ENCODE measurements at places on chromosomes 1 and 21.

DNA sequence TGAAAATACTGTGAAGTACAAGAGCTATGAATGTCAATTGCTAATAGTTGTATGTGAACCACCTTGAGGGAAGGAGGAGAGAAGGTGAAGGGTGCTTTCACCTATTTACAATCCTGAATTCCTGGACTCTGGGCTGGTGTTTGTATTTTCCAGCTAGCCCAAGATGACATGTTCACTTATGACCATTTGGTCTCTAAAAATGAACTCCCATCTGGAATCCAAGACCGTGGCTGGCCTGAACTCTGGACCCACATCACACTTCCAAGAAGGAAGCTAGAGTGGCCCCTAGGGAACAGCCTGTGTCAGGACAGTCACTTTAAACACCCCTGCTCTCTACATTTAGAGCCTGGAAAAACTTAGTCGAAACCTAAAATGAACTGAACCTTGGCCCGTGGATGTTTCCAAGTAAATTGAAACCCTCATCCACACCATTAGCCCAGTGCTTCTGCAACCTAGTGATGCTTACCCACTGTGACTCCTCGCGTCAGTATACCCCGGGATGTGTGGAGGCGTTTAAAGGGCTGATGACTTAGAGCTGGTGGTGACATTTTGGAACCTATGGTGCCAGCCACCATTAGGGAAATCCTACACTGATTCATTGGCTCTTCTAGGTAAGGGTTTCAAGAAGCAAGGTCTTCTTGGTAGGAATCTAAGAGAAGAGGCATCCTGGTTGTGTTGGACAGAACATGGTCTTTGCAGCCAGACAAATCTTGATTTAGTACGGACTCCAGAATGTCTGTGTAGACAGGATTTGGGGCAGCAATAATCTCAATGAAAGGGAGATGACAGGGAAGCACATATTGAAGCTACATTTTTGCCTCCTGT, 171.5 kb upstream of the IRF2BP2 start:
- no peak for DNase-seq

DNA sequence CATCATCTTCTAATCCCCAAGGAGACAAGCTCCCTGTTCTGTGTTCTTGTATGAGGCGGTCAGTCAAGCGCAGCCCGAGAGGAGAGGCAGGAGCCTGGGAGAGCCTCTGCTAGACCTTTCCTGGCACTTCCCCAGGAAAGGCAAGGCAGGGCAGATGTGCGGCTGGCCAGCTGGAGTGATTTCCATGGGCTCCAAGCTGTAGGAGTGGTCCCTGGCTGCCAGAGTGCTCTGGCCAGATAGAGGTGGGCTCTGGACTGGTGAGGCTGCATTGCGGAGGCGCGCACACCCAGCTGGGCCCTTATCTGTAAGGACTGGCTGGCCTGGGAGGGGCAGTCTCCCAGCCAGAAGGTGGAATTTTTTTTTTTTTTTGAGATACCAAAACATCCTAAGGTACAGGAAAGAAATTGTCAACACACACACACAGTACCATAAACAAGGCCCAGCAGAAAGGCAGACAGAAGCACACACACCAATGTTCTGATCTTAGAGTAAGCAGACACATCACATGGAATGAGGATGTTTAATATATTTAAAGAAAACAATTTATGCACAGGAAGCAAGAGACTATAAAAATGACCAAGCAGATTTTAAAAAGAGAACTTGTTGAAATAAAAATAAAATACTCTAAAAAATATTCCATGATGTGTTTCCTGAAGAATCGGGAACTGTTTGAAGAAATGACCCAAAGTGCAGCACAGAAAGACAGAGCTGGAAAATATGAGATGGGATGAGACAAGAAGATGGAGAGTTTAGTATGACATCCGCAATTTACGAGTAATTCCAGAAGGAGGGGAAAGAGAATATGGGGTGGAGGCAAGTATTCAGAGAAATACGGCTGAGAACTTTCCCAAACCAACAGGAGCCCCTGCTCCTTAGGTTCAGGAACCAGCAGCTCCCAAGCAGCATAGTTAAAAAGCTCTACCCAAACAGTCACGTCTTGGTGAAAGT, 13.4 kb downstream of the IBA57 start:
- no peak for DNase-seq

DNA sequence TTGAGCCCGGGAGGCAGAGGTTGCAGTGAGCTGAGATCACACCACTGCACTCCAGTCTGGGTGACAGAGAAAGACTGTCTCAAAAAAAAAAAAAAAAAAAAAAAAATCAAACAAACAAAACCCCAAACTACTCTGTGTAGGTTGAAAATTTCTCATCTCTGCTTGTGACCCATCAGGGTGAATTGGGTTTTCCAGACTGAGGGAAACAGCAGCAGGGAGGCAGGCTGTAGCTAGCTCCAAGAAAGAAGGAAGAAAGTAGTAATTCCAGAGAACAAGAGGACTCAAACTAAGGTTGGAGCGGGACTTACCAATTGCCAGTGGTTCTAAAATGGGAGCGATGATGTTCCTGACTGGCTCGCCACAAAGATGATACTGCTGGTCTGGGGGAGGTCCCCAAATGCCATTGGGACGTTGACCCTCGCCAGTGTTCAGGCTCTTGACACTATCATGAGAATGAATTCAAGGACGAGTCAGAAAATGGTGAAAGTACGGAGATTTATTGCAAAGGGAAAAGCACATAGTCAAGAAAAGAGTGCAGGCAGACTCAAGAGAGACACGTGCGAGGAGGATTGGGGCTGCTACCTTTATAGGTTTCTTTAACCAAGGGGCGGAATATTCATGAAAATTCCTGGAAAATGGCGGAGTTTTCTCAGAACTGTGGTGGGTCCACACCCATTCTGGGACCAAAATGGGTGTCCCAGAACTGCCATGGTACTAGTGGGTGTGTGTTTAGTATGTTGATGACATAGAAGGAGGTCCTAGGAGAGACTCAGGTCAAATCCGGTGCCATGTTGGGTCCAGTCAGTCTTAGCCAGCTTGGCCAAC, 13.4 kb downstream of the AADACL4 start:
- no peak for DNase-seq

GRCh38 chr21:36470294-36470693, 9.6 kb downstream of the CLDN14 start:
- no peak for DNase-seq

- no peak for DNase-seq
Observed at GRCh38 chr1:7688659-7689058, 82.4 kb upstream of the VAMP3 start.

DNA sequence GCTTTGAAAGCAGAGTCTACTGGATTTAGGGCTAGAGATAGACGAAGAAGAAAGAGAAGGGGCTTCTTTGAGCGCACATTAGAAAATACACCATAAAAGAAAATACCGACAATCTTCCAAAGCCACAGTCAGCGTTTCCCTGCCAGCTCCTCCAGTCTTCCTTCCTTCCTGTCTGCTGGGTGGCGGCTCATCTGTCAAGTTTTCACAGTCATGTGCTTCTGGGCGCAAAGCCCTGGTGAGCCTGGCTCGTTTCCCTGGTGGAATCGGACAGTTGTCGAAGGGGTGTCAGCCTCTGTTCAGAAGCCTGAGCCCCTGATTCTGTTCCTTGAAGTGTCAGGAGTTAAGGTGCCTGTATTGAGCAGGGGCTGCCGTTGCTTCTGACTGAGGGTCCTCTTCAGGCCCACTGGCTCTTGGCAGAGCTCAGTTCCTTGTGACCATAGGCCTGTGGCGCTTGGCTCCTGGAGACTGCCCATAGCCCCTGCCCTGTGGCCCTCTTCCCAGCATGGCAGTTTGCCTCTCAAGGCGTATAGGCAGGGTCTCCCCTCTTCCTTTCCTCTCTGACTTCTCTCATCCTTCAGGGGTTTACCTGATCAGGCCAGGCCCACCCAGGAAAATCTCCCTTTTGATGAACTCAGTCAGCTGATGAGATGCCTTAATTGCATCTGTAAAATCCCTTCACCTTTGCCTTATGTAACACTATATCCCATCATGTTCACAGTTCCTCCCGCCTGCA, 58.6 kb downstream of the ADARB1 start:
- no peak for DNase-seq

DNA sequence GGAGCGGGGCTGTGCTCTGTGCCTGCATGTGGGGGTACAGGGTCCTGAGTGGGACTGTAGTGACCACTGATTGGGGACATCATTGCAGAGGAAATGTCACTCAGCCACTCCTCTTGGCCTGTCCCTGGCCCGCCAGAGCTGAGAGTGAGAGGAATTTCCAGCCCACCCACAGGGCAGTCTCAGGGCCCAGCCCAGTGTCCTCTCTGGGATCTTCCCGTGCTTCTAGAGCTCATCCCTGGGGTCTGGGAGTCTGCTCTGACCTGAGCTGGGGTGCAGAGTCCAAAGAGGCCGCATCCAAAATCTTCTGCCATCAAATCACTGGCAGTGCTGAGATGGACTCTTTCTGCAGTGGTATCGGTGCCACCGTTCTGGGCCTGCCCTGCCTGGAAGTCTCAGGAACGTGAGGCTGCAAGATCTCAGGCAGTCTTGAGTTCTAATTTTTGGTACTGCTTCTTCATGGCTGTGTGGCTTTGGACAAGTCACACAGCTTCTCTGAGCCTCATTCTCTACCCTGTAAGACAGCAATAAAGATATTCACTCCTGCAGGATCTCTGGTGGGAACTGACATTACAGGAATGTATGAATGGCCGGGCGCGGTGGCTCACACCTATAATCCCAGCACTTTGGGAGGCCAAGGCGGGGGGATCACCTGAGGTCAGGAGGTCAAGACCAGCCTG, 100.8 kb upstream of the TARDBP start:
- no peak for DNase-seq

- DNase-seq = no peak
Observed at GRCh38 chr1:93979718-93980319, 70.6 kb upstream of the GCLM start.

DNA sequence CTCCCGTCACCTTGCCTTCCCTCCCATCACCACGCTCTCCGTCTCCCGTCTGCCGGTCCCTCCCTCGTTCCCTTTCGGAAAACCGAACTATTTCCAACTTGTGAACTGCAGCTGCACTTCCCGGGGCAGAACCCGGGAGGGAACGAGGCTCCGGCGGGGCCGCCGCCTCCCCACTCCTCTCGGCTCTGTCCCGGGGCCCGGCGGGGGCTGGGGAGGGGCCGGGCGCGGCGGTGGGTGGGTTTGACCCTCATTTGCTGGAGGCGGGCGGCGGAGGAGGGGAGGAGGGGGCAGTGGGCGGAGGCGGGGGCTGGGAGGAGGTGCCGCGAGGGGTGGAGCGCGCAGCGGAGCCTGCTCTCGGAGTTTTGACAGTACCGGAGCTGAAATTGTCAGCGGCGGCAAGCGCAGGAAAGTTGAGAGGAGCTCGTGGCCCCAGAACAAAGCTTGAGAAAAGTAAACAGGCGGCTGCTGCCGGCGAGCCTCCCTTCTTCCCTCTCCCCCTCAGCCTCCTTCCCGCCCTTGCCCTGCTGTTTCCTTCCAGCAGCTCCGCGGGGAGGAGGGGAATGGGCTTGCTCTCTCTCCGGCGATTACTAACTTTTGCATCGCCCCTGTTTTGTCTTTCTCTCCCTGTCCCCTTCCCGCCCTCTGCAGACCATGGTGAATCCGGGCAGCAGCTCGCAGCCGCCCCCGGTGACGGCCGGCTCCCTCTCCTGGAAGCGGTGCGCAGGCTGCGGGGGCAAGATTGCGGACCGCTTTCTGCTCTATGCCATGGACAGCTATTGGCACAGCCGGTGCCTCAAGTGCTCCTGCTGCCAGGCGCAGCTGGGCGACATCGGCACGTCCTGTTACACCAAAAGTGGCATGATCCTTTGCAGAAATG, 2.9 kb downstream of the LMO4 start:
- DNase-seq = peak; percentile 80

GRCh38 chr21:16162953-16163352, 433.2 kb downstream of the USP25 start:
- DNase-seq = no peak

- no peak for DNase-seq
Observed at GRCh38 chr1:196105901-196106300, 502.3 kb downstream of the KCNT2 start.

GRCh38 chr1:9542430-9542829, 3.2 kb downstream of the SLC25A33 start:
- DNase-seq = no peak

- DNase-seq = no peak
Observed at GRCh38 chr1:24426744-24427544, 11.3 kb downstream of the NIPAL3 start.

- DNase-seq = no peak
Observed at GRCh38 chr1:241208910-241209379, 148.1 kb downstream of the RGS7 start.

DNA sequence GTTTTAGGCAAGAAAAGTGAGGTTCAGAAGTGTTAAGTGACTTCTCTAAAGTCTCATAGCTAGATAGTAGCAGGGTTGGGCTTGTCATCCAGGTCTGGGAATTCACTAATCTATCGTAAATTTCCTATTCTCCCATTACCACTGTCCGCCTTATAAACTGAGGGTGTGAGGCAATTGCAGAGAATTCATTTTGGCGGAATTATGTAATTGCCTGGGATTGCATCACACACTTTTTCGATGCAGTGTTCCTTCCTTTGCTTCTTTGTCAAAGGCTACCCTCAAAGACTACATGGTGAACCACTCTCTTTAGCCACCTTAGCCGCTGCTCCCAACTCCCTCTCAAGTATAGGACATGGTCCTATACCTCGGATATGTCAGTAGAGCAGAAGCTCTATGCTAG, 19.1 kb downstream of the SELP start:
- DNase-seq = no peak

GRCh38 chr1:114032271-114033215, 53.3 kb downstream of the OLFML3 start:
- no peak for DNase-seq

DNA sequence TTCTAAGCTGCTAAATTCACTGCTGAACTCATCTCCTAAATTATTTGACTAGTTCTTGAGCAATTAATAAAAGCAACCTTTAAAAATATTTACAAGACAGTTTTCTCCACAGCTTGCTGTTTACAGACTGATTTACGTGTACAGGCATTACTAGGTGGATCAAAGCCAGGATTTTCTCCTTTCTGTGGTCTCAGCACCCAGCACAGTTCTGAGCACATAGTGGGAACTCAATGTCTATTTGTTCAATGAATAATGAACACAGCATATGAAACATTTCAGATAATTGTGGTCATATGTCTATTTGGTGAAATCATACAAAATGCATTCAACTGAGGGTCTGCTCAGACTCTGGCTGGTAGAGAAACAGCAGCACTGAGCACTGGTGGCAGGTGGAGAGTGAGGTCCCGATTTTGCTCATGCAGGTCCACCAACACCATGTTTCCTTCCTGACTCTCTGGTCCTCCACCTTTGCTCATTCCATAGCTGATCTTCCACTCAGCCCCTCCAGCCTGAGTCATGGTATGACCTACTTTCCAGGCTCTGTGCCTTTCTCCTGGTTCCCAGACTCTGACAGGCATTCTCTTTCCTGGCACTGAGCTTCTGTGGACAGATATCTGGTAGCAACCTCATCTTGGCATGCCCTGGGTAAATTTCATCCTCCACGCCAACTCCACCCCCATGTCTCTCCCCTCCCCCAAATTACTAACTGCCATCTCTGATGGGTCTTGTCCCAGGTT, 311.3 kb downstream of the TGFB2 start:
- no peak for DNase-seq

DNA sequence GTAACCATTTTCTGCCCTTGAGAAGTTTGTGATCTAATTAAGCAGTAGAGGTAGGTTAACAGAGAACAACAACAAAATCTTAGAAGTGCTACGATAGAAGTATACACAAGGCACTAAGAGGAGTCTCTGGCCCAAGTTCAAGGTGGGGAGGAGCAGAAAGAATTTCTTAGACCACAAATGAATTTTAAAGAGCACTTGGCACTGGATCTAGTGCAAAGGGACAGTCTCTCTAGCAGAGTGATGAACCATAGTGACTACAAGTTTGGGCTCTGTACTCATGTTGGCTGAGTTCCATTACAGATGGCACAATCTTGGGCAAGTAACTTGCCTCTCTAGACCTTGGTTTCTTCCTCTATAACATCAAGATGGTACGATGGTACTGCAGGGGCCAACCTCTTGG, 33.3 kb upstream of the PIGC start:
- no peak for DNase-seq

GRCh38 chr1:38585460-38585859, 274.1 kb downstream of the RRAGC start:
- DNase-seq = no peak

Measured in HCT116 (cell line).